Stimulated activated CD4-positive, alpha-beta T cell treated with anti-CD3 and anti-CD28 coated beads, Interleukin-15, amount 100 ng/mL, for 24 hours (primary cell): ENCODE measurements at places on chromosomes 5 and 9.

GRCh38 chr5:72539726-72540125 is 32.5 kb upstream of the ZNF366 start:
- DNase-seq, result no peak

DNA sequence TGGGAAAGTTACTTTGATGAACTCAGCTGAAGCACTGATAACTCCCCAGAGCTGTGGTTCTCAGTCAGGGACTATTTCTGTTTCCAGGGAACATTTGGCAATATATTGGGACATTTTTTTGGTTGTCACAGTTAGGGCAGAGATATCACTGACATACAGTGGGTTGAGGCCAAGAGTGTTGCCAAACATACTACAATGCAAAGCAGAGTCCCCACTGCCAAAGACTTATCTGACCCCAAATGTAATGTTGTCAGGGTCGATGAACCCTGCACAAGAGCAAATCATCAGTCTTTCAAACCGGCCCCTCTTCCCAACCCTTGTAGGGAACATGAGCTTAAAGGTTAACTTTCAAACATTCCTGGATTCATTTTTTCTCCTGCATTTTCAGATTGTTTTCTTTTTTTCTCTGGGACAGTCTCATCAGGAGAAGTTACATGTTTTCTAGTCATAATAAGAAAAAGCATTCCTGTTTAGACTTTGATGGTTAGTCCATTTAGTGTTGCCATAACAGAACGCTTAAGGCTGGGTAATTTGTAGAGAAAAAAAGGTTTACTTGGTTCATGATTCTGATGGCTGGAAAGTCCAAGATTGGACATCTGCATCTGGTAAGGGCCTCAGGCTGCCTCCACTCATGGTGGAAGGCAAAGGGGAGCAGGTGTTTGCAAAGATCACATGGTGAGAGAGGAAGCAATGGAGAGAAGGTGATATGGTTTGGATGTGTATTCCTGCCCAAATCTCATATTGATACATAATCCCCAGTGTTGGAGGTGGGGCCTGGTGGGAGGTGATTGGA is 18.8 kb upstream of the SUB1 start:
- no peak for DNase-seq

- DNase-seq, result no peak
Observed at GRCh38 chr5:10421896-10422691, 19.6 kb upstream of the ROPN1L start.

- DNase-seq, result peak; percentile 8
Observed at GRCh38 chr5:150448334-150448733, 1.2 kb downstream of the RPS14 start.

- no peak for DNase-seq
Observed at GRCh38 chr9:27506981-27507380, 17.1 kb upstream of the IFNK start.

DNA sequence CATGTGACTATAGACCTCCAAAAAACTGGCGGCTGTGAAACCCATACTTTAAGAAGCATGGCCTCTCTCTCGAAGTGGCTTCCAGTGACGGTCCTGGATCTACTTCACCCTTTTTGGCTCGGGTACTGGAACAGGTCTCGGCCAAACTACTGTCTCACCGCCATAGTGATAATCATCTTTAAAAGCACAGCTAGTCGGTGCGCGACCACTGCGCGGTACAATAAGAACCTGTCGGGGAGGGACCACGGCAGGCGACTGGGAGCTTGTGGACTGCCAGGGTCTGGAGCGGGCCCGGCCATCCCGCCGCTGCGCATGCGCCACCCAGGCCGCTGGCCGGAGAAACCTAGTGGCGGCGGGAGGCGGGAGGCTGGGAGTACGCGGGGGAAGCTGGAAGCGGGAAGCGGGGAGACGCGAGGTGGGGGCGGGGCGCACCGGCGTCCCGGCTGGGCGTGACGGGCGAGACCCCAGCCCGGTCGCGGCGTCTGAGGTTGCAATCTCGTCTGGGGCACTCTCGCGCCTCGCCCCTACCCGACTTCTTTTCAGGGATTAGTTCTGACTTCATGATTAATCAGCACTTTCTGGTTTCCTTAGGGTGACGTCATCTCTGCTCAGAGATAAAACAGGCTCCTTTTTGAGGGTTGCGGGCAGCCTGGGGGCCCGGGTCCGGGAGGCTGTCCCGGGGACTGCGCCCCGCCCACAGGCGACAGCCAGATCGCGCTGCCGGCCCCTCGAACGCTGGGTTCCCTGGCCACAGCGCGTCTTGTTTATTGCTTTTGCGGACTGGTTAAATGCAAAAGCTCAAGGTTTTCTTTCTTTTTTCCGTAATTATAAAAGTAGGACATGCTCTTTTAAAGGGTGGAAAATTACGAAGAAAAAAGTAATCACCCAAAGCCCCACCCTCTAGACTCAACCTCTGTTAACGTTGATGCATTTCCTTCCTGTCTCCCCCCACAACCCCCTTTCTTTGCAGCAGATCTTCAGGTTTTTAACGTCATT is 266.8 kb downstream of the CWC27 start:
- peak; percentile 86 for DNase-seq

GRCh38 chr9:122904466-122904822 is 715 bp downstream of the RC3H2 start:
- DNase-seq, result peak; percentile 45

GRCh38 chr5:151139646-151140045 is 17.9 kb downstream of the ANXA6 start:
- DNase-seq, result peak; percentile 33

DNA sequence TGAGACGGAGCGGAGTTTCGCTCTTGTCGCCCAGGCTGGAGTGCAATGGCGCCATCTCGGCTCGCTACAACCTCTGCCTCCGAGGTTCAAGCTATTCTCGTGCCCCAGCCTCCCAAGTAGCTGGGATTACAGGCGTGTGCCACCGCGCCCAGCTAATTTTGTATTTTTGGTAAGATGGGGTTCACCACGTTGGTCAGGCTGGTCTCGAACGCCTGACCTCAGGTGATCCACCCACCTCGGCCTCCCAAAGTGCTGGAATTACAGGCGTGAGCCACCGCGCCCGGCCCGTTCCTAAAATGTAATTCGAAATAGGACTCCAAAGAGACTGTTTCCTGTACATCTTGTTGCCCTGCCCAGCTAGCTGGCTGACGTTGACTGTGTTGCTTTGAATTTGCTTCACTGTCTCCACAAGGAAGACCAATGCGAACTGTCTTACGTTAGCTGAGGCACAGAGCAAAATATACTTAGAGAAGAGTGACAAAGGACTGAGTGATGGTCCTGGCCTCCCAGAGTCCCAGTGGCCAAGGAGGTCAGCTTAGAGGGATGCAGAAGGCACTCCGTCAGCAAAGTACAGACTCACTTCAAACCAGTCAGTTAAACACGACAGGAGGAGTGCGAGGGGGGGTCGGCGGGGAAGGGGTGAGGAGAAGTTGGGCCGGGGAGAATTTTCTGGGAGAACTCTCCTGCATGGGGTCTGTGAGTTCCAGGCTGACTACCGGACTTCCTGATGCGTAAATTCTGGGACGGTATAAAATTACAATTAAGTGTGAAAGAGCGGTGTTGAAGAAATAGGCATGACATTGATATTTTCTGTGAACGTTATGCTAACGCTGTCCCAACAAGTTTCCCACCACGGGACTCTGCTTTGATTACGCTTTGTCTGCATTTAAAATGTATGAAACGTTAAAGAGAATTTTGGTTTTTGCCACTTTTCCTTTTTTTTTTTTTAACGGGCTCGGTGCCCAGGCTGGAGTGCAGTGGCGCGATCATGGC is 6.8 kb upstream of the TRIM41 start:
- no peak for DNase-seq

GRCh38 chr5:20294696-20295095 is 306.7 kb upstream of the CDH18 start:
- no peak for DNase-seq

- no peak for DNase-seq
Observed at GRCh38 chr9:73265876-73266275, 114.2 kb downstream of the ANXA1 start.

DNA sequence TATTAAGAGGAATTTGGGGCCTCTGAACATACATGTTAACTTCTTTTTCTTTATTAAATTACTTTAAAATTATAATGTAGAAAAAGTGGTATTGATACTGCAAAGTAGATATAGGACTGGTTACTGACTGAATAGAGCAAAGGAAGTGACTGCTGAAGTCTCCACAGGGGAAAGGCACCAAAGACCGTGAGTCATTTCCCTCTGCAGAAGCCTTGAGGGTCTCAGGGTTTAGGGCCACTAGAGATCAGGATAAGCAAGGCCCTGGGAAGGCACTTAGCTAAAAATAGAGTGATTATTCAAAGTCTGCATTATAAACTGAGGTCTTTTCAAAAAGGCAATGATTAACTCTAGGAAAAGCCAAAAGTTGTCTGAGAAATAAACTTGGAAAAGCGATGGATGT is 44.7 kb upstream of the ITGA1 start:
- no peak for DNase-seq

- DNase-seq, result no peak
Observed at GRCh38 chr9:117772960-117773359, 68.8 kb downstream of the TLR4 start.
